ENCODE measurements at places on chromosomes 4 and X.

DNA sequence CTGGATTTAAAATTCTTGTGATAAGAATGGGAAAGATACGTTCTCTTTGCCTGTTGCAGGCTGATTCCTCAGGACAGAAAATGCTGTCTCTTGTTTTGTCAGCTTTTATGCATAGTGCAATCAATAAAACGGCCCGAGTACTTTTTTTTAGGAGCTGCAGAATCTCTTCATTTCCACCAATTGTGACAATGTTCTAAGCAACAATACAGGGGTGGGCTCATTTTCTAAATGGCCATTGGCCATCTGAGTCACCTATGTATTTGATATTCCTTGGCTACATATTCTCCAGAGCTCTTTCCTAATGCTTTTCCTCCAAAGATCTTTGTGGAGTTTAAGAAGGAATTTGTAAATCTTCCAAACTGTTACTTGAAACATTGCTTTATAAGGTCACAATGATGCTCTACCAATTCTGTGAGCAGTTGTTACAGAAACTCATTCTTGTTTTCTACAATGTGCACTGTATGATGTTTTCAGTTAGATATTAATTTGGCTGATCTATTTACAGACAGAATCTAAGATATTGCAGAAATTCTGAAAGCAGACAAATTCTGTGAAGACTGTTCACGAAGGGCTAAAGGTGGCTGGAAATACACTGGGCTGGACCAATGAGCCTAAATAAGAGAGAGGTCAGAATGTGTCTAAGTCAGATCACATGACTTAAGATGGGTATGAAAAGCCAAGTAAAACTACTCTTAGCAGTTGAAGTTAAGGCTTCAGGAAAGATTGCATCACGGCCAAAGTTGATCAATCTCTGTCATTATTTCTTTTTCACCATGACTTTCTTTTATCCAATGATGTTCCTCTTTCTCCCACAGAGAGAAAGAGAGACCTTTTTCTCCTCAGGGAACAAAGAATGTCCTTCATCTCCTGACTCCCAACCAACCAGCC, 33.4 kb downstream of the TAPT1 start:
- no peak for DNase-seq

DNA sequence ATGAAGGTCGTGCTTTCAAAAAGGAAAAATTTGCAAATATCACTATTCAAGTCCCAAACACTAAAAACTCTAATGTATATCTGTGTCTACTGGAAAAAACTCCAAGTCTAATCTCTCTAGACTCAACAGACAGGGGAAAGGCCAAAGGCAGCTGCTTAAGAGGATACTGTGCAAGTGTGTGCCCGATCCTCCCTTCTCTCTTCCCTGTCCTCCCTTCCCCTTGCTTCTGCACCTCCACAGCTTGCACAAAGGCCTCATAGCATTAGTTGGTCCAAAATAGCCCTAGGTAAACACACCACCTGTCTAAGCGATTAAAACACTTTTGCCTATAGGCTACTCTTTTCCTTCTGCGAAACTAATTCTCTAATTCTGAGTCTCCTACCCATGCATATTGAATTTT, 10.6 kb downstream of the C4orf54 start:
- no peak for DNase-seq

DNA sequence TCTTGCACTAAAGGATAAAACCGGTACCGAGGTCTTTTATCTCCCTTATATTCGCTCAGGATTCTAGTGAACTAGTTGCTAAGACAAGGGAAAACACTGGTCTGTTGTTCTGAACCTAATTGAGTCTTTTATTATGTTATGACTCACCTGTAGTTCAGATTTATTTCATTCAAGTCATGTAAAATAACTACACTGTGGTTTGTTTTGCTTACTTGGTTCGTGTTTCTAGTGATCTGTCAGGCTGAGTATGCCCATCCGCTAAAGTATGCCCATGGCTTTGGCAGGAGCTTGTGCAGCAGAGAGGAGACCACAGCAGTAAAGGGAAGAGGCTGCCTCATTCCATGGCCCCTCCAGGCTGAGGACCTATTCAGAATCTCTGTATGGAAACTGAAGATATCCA, 126.1 kb downstream of the AFF1 start:
- DNase-seq = no peak

DNA sequence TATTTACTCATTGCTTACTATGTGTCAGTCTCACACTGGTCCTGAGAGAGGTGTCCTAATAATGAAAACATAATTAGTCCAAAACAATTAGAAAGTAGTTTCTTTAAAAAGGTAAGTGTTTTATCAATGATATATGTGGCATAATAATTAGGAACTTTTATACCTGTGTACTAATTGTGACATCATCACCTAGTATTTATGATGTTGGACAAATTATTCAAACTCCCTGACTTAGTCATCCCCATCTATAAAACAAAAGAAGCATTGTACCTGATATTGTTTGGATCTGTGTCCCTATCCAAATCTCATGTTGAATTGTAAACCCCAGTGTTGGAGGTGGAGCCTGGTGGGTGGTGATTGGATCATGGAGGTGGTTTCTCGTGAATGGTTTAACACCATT, 15.8 kb upstream of the ARHGEF38 start:
- DNase-seq = no peak

DNA sequence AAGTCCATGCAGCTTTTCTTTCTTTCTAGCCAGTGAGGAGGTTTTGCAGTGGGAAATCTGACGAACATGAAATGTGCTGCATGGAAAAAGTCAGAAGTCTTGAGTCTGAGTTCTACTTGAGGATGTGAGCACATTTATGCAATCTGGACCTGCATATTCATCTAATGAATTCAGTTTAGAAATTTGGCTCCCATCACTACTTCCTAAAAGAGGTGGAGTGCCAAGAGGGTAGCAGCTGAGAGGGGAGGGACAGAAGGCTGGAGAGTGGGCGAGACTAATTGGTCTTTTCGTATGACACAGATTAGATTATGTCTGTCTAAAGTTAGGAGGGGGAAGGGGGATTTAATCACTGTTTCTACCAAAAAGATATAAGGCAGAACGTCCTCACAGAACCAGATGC, 535.9 kb downstream of the IQCM start:
- no peak for DNase-seq

GRCh38 chr4:1981251-1982058, 27.3 kb downstream of the NELFA start:
- DNase-seq = no peak

DNA sequence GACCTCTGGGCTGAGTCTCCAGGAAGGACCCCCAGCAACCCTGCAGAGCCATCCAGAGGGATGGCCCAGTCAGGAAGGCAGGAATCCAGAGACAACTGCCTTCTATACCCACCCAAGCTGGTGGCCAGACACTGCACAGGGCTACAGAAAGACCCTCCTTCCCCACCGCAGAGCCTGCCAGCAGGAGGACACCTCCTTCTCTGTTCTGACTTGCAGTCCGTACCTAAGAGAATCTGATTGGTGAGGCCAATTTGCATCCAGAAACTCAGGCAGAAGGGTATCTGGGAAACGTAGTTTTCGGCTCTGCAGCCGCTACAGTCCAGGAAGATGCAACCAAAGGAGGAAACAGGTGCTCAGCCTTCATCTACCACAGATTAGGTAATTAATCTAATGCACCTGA, 155.4 kb upstream of the FRG1 start:
- DNase-seq = no peak

- no peak for DNase-seq
Measured at GRCh38 chr4:624705-625590, at the start of gene PDE6B. PDE6B (plus strand) TSS chr4:625573; CDS start chr4:625627, 54 bp downstream.

GRCh38 chr4:134243742-134244713, 42.4 kb upstream of the PABPC4L start:
- DNase-seq = no peak

- DNase-seq = peak; percentile 36
Measured at GRCh38 chrX:136608295-136608933, 39.5 kb upstream of the CD40LG start.

DNA sequence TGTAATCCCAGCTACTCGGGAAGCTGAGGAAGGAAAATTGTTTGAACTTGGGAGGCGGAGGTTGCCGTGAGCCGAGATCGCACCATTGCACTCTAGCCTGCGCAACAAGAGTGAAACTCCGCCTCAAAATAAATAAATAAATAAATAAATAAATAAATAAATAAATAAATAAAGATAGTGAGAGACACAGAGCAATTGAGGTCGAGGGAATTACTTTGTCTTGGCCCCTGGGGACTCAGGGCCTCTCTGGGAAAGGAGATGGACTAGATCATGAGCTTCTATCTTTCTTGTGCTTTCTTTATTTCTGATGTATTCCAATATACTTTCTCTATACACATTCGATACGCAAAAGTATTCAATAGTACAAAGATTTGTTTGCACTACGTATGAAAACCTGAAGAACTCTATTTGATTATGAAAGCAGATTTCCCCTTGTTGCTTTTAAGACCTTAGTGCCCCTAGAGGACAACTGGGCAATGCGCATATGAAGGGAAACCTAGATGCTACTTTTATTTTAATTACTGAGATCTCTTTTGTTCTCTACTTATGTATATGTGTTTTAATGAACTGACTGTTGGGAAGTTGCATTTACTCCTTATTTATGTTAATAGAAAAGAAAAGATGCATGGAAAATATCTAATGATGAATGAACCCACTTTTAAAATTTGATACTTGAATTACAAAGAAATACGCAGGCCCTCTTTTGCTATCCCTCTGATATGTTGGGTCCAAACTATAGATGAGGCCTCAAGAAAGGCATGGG, 12.8 kb upstream of the ELOVL6 start:
- DNase-seq = peak; percentile 52

DNA sequence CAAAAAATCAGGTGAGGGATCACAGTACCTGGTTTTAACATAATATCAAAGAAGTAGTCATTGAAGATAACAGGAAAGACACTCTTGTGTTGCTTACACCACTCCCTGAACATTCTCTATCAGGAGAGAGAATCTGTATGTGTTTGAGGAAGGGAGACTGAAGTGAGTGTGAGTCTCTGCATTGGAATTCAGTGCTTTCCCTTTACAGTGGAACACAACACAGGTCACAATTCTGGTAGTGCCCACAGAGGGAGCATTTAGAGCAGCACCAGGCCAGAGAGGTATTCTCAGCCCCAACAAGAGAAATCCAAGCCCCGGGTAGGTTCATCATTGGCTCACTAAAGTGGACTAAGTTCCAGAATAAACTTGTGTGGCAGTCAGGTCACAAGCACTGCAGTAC, 64.7 kb upstream of the UBQLN2 start:
- no peak for DNase-seq

DNA sequence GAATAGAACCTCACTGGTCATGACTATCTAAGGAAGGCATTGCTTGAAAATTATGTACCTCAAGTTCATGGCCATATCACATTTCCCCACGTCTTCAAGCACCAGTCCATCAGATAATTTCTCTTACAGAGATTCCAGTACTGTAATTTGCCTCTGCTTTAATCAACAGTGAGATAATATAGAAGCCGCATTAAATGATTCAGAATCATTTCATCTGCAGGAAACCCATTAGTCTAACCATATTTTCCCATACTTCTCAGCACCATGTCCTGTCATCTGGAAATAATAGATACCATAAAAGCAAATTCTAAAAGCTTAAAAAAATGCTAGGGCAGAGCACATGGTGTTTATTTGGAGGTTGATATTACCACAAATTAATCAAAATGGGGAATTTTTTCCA, 310.3 kb upstream of the SLIT2 start:
- DNase-seq = no peak

DNA sequence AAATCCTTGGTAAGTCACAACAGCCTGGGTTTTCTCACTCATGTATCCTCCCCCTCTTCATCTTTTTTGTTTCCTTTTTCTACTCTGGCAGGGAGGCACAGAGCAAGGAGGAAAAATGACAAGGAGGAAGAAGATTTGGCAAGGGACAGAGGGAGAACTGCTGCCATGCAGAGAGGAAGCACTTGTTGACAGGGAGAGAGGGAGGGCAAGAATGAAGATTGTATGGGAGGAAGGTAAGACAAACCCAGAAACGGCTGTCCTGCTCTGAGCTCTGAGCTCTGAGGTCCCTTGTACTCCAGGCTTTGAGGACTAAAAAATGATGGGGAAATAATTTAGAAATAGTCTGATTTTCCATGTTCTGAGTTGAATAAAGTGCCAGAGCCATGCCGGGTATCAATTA, 123.9 kb downstream of the DCHS2 start:
- no peak for DNase-seq

DNA sequence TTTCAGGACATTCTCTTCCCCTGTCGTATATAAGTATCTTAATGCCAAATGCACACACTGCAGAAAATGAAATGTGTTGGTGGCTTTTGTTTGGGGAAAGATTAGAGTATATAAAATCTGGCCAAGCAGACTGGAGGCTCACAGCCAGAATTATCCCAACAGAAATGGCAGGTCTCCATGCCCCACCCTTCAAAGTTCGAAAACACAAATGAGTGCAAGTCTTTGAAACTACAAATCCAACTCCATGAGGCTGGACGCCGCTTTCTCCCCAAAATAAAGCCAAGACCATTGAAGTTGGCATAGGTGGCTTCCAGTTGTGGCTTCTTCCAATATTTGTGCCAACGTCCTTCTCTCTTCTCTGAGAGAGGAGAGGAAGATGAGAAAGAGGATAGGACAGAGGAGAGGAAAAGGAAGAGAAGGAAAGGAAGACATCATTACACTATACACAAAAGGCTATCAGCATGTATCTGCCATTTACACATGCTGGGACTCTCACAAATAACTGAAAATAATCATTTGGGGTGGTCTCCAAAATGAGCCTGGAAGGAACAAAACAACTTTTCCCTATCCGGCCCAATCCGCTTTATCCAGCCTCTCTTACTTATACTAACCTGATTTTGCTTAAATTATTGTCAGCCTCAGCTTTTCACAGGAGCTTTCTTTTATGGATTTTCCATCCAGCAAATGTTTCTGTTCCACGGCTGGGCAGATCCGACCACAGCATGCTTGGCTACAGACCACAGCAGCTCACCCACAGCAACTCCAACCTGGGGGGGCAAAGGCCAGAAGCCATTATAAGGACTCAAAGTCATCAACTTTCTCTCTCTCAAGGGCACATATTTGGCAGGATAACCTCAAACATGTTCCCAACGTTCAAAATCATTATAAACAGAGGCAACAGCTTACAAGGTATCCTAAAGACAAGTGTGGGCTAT, 71.7 kb downstream of the APBB2 start:
- DNase-seq = no peak

DNA sequence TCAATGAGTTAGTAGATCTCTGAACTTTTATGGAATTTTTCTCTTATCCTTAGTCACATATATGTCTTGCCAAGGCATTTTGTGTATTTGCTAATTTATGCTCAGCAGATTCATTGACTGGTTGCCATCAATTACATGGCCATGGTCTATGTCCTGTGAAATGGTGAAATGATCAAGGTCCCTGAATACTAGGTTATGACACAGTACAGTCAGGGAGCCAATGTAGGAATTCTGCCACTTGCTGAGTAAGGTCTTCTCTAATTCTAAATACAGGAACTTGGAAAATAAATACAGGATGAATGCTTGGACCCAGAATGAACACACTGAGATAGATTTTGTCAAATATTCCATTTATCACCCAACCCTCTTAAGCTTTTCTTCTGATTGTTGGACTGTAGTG, 35.2 kb downstream of the ALPK1 start:
- DNase-seq = no peak

DNA sequence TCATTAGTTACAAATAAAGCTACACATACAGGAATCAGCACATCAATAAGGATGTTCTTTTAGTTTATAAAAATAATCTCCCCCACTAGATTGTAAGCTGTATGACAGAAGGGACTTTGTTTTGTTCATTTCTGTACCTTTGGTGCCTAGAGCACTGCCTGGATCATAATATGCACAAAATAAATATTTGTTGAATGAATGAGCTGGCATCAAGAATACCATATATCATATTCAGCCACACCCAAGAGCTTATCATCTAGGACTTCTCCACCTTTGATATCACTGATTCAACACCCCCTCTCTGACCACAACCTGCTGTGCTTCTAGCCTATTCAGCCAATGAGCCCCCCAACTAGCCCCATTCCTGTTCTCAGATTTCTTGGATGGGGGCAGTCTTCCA, 10.6 kb downstream of the SYTL4 start:
- DNase-seq = no peak

- DNase-seq = no peak
Measured at GRCh38 chrX:51825436-51825835, 68.0 kb upstream of the MAGED1 start.
